ENCODE measurements at places on chromosomes 6 and 20. TPM values are rescaled to one million over a fixed set of nuclear protein-coding genes. Genes with fewer than 3 reads are reported as not detected.

GRCh38 chr6:106141441-106142237 lies 55.5 kb downstream of the PRDM1 start:
- no peak for DNase-seq

The CLVS2 gene
- 0.25 TPM for total RNA-seq

The ZBP1 gene
- total RNA-seq = 0.42 TPM

GRCh38 chr6:113359155-113360140 lies 497.7 kb upstream of the MARCKS start:
- no peak for DNase-seq

- peak; percentile 56 for DNase-seq
These were observed 148.3 kb downstream of the HS3ST5 start for GRCh38 chr6:114194362-114195026.

- no peak for DNase-seq
These were observed 163.6 kb downstream of the LAMA2 start for GRCh38 chr6:129046526-129046925.

DNA sequence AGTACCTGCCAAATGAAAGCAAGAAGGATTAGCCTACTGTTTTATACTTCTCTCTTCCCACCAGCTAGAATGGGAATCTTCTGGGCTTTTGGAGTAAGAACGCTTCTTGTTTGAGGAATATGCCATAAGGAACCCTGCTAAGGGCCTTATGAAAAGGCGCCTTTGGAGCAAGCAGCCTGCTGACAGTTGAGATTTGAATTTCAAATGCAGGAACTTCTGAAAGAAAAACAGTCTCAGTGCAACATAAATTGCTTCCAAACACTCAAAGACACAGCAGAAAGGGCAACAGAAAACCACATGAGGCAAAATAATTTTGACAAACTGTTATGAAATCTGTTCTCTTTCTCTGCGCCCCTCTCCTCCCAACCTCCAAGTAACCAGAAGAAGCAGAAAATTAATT lies 149.4 kb upstream of the B3GAT2 start:
- no peak for DNase-seq

DNA sequence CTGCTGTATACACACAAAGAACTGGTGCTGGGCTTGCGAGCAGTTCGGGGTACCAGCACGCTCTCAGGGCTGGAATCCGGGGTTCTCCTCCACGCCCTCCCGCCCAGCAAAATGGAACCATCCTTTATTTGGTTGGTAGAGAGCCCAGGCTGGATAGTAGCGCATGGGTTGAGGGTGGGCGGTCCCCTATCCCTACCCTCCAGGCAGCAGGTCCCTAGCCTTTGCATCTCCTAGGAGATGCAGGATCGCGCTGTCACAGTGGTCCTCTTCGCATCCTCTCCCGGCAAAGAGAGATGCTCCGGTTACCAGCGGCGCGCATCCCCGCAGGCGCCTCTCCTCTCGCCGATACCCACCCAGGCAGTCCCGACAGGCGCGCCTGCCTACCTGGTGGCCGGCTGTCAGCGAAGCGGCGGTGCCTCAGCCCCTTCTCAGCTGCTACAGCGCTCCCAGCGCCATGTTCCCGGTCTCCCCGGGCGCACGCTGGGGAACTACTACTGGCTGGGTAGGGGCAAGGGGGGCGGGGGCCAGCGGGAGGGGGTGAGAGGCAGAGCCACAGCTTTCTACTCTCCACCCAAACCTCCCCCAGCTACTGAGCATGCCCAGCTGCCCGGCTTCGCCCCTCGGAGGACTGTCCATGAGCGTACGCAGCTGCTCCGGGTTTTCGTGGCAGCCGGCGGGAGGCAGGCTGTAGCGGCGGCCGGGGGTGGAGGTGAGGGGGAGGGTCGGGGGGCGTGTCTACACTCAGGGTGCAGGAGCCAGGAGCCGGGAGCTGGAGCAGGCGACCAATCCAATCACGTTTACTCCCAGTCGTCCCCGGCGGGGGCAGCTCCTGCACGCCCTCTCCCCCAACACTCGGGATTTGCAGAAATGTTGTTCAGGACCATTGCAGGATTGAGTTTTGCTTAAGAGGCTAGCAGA lies at the start of gene PAK5:
Gene PAK5 (minus strand): TSS at position 699 of the 918 bp plus-strand sequence. CDS start 194,748 bp downstream, outside the sequence.
- DNase-seq = peak; percentile 37

DNA sequence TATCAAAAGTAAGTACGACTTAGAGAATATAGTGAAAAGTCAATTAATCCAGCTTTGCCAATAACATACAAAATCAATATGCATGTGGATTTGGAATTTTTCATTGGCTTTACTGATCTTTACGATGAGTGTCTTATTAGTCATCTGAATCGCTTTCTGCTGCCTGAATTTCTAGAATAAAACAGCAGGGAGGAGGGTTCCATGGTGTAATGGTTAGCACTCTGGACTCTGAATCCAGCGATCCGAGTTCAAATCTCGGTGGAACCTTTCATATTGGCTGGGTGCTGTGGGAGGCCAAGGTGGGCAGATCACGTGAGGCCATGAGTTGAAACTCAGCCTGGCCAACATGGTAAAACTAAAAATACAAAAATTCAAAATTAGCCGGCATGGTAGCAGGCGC lies 448.8 kb downstream of the RNF144B start:
- no peak for DNase-seq

DNA sequence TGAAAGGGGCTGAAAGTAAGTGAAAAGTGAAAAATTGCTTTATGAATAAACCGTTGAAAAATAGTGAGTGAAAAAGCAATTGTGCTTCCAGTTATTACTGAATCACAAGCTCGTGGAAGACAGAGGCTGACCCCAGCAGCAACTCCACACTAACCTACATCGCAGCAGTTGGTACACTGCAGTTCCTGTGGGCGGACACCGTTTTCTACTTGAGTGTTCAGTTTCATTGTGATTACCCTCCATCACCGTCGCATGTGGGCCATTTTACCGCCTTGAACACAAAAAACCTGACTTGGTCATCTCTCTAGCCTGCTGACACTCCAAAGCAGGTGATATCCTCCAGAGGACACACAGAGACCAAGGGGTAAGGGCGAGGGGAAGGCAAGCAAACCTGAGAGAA lies 28.4 kb downstream of the PRDM1 start:
- DNase-seq = no peak

The TOX2 gene
- 0.33 TPM for total RNA-seq

- no peak for DNase-seq
These were observed 104.8 kb downstream of the ELOVL4 start for GRCh38 chr6:79842376-79843040.

DNA sequence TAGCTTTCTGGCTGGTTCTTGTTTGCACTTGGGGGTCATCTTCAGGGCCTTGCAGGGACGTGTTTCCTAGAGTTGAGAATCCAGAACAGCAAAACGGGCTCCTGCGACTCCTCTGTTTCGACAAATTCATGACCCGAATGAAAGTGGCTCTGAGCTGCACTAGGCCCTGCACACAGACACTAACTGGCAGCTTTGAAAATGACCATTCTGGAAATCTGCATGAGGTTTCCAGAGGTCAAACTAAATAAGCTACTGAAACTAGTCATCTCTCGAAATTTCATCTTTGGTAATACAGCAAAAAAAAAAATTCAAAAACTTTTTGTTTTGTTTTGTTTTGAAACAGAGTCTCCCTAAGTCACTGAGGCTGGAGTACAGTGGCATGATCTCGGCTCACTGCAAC lies 15.5 kb upstream of the BMP7 start:
- DNase-seq = no peak

The ARHGAP18 gene
- 3.1 TPM for total RNA-seq

GRCh38 chr20:30500829-30501440 lies 756.5 kb upstream of the DEFB115 start:
- no peak for DNase-seq

GRCh38 chr6:39309942-39310531 lies 4.2 kb downstream of the KCNK17 start:
- DNase-seq = peak; percentile 65

The PSORS1C1 gene
- under 0.01 TPM for total RNA-seq

The HMGCLL1 gene
- 0.93 TPM for total RNA-seq

The MYO6 gene
- total RNA-seq = 6.5 TPM

The RBPJL gene
- not detected for total RNA-seq

The TSHZ2 gene
- 11.3 TPM for total RNA-seq

DNA sequence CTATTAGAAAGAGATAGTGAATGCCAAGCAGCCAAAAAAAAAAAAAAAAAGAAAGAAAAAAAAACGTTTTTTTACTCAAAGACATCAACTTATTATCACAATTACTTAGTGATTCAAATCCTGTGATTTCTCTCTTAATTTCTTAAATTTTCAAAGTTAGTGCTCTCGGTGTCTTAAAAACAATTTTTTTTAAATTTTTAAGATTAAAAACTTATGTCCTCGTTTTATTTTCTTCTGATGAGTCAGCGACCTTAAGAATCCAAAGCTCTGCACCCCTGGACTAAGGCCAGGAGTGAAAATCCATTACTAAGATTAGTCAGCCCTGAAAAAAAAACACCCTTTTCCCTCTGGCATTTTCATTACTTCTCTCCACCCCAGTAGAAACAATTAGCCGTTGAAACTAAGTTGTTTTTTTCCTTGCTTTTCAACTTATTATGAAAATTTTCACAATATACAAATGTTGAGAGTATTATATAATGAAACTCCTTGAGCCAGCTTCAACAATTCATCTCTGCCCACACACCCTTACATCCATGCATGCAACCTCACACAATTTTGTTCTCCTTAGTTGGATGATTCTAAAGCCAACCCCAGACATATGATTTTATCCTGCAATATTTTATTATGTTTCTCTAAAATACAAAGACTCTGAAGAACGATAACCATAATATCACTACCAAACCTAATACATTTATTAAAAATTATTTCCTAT lies 85.6 kb upstream of the CARMIL1 start:
- no peak for DNase-seq

DNA sequence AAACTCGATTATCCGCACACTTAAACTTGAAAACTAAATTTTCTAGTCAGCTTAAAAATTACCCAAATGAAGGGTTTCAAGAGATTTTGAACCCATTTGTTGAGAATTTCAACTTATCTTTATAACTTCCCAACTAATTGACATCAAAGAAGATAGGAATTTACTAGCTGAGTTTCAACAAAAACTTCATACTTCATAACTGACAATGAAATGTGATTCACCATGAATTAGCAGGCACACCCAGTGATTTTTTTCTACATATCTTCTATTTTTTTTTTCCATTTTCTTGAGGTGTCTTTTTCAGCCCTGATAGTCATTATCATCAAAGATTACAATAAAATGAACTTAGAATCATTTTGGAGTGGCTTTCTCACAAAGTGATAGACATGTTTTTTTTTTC lies 26.7 kb downstream of the TNFAIP3 start:
- DNase-seq = no peak

The ATP9A gene
- 14.7 TPM for total RNA-seq

The TREML2 gene
- total RNA-seq = 9.8 TPM

The TRIM10 gene
- total RNA-seq = 0.75 TPM

The SRMS gene
- total RNA-seq = not detected

GRCh38 chr20:41124451-41125094 lies 12.8 kb upstream of the PLCG1 start:
- no peak for DNase-seq

The BMP7 gene
- total RNA-seq = not detected

The ADAM33 gene
- 0.70 TPM for total RNA-seq

The RHAG gene
- 345 TPM for total RNA-seq

The TNFRSF6B gene
- total RNA-seq = 0.09 TPM

DNA sequence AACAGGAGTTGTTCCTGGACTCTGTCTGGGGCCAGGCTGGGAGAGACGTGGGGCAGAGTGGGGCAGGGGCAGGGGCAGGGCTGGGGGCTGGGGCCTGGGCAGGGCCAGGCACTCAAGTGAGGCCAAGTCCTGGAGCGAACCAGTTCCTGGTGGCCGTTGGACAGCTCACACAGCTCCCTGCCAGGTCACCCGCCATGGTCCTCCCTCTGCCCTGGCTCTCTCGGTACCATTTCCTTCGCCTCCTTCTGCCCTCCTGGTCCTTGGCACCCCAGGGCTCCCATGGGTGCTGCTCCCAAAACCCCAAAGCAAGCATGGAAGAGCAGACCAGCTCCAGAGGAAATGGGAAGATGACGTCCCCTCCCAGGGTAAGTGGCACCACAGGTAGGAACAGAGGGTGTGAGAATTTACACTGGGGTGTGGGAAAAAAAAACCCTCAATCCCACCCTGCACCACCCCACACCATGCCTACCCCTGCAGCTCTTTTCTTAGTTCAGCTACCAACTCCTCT lies at the start of gene MCCD1:
Gene MCCD1 (plus strand): TSS at position 142 of the 508 bp plus-strand sequence. CDS start 53 bp downstream, at position 195.
- no peak for DNase-seq

GRCh38 chr20:11778206-11778570 lies 139.5 kb upstream of the BTBD3 start:
- DNase-seq = no peak

The ZBTB9 gene
- total RNA-seq = 3.4 TPM

- DNase-seq = peak; percentile 41
These were observed 31.4 kb downstream of the COL11A2 start for GRCh38 chr6:33160728-33161344.

The L3MBTL1 gene
- 5.6 TPM for total RNA-seq

DNA sequence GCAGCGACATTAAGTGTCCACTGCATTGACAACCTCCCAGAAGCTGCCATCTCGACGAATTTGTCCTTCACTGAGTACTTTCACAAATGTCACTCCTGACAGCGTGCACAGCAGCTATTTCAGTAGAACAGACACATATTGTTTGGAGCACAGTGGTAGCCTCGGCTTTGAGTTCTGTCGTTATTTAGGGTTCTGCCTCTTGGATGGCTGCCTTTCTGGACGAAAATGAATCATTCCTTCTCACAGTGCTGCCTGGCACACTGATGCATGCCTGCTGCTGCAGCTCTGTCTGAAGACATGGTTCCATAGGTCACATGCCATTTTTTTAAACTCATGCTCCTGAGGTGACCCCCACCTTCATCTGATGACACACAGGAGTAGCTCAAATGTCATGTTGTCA lies 477.0 kb downstream of the C6orf118 start:
- no peak for DNase-seq

DNA sequence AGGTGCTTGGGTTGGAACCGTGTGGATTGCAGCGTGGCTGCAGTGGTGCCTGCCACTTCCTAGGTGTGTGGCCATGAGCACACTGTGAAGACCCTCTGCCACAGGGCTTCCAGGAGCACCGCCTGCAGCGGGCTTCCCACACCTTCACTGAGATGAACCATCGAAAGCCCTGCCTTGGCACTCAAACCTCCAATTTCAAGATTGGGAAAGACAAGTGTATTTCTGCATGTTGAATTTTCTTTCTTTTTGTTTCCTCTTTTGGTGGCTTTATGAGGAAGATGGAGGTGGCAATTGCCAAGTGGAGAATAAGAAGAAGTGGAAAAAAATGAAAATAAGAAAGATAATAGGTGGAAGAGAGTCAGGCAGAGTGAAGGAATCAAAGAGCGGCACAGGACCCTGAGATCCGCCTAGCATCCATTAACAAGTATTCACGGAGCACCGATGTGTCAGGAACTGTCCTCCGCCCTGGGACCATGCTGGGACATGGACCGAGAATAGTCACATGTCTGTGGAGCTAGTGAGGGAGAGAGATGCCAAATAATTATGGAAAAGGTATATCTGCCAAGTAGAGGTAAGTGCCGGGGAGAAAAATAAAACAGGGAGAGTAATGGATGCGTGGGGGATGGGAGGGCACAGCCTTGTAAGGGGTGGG lies 159.9 kb downstream of the BCAS1 start:
- no peak for DNase-seq

GRCh38 chr6:126063512-126064146 lies 77.3 kb downstream of the TRMT11 start:
- no peak for DNase-seq

The ALDH8A1 gene
- total RNA-seq = 255 TPM

The ANKRD66 gene
- not detected for total RNA-seq

The LPIN3 gene
- 19.8 TPM for total RNA-seq

The MCHR2 gene
- not detected for total RNA-seq

The PSORS1C2 gene
- total RNA-seq = not detected

The SIRPB2 gene
- 4.4 TPM for total RNA-seq

The HTR1B gene
- total RNA-seq = not detected

- no peak for DNase-seq
These were observed 6.1 kb upstream of the TBX18 start for GRCh38 chr6:84770521-84770920.
